Osteocyte (in vitro differentiated cells): ENCODE measurements at places on chromosomes 11 and 22. TPM values are rescaled to one million over a fixed set of nuclear protein-coding genes. Genes with fewer than 3 reads are reported as not detected.

GRCh38 chr11:85170184-85170583 is 457.0 kb downstream of the DLG2 start:
- DNase-seq, result no peak

GRCh38 chr22:45210577-45210976 is 30.1 kb downstream of the KIAA0930 start:
- DNase-seq, result no peak

DNA sequence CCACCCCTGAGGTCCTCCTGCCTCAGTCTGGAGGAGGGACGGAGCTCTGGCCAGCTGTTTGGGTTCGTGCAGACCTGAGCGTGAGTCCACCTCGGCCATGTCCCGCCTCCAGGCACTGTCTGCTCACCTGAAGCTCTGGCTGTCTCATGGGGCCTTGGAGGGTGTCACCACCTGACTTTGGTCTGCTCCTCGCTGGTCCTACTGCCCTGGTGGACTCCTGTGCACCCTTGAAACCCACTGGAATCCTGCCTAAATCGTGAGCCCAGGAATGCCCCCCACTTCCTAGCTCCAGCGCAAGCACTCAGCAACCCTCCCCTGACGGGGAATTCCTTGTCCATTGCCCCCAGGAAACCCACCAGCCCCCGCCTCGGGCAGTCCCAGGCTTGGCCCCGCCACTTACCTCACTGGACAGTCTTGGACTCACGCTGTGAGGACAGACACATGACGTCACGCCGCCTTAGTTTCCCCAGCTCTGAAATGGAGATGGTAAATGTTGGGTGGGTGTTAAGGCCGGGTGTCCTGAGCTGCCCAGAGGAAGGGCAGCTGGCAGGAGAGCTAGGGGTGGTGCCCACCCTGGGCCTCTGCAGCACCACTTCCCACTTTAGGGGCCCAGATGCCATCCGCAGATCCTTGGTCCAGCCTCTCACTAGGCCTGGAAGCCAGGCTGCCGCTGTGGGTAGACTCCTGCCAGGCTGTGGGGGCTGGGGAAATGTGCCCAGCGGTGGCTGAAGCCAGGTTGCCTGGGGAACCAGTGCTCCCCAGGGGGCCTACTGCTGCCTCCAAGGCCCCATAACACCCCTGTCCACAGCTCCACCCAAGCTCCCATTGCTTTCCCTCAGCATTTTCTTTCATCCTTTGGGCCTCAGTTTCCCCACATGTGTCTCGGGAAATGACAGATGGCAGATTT is 18.2 kb upstream of the TBX1 start:
- DNase-seq, result no peak

DNA sequence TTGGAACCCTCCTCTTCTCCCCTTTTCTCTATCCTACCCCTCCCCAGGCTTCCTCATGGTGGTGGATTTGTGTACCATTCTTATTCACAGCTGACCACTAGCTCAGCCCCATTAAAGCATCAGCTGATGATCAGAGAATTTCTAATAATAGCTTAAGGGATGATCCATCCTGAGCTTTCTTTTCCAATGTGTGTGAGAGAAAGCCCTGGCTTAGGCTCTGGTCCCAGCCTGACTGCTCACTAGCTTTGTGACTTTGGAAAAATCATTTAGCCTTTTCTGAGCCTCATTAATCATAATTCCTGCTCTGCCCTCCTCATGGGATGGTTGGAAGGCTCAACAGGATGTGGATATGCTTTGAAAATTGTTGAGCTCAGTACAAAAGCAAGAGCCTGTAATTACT is 26.3 kb upstream of the CCDC90B start:
- DNase-seq, result no peak

The GP1BB gene
- total RNA-seq, result 28.6 and 34.1 TPM in 2 replicates

The FOLR2 gene
- total RNA-seq, result not detected in 2 replicates

The CDC45 gene
- 3.0 and 3.7 TPM in 2 replicates for total RNA-seq

- no peak for DNase-seq
These were observed 3.9 kb downstream of the CREB3L1 start for GRCh38 chr11:46281371-46281831.

- no peak for DNase-seq
These were observed at the start of gene IL18 for GRCh38 chr11:112163875-112164685. IL18 (minus strand) TSS chr11:112164094; CDS start chr11:112155053, 9,041 bp downstream.

The CLMP gene
- 22.7 and 24.8 TPM in 2 replicates for total RNA-seq

The COA4 gene
- 54.2 and 55.8 TPM in 2 replicates for total RNA-seq

GRCh38 chr22:39308614-39309363 is 10.6 kb downstream of the RPL3 start:
- peak; percentile 95 for DNase-seq

The ZNF280A gene
- total RNA-seq, result not detected in 2 replicates

DNA sequence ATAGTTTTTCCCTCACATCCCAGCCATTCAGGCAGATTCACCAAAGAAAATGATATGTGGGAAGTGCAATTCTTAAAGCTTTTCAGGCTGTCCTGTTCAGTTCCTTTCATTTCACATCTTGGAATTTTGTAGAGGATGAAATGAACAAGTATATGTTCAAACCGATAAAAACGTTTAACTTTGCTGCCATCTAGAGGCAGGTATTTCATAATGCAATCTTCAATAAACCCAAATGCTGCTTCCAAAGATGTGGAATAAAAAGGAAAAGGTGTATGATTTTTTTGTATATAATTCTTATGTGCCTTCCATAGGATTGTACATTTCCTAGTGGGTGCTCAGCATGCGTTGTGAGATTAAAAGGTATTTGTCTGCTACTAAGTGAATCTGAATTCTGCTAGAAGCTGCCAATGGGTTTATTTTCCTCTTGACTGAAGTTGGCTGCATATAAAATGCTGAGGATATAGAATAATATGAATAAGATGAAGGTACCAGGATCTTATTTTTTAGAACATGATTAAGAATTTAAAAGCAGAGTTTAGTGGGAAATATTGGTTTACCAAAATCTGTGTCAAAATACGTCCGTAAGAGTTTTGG is 199.3 kb downstream of the PGR start:
- no peak for DNase-seq

DNA sequence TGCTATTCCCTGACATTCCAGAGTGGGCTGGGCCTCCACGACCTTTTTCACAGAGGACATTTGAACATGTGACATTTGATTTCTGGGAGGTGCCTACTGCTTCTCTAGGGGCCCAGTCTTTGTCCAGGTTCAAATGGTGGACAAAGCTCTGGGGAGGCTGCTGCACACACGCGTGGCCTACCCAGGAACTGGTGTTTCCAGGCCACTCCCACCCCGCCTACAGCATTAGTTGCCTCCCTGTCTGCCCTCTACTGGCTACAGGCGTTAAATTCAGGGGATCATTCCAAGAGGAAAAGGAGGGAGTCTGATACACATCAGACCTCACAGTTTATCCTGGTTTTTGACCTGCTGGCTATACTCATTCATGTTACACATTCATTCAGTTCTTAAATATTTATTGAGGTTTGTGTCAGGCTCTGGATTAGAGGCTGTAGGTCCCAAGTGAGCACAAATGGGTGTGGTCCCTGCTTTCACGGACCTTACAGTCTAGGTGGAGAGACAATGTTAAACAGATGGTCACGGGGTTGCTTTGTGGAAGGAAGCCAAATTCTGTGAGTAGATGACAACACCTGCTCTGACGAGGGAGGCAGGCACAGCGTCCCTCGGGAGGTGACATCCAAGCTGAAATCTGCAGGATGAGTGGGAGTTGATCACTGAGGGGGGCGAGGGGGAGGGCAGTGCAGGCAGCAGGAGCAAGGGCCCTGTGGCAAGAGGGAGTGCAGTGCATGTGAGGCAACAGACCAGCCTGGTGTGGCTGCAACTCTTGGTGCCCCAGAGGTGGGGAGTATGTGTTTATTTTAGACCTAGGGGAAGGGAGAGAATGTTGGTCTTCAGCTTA is 11.8 kb downstream of the TUB start:
- no peak for DNase-seq

The GAB4 gene
- total RNA-seq, result not detected in 2 replicates

- DNase-seq, result no peak
These were observed 71.1 kb downstream of the LARGE2 start for GRCh38 chr11:45993531-45994001.

DNA sequence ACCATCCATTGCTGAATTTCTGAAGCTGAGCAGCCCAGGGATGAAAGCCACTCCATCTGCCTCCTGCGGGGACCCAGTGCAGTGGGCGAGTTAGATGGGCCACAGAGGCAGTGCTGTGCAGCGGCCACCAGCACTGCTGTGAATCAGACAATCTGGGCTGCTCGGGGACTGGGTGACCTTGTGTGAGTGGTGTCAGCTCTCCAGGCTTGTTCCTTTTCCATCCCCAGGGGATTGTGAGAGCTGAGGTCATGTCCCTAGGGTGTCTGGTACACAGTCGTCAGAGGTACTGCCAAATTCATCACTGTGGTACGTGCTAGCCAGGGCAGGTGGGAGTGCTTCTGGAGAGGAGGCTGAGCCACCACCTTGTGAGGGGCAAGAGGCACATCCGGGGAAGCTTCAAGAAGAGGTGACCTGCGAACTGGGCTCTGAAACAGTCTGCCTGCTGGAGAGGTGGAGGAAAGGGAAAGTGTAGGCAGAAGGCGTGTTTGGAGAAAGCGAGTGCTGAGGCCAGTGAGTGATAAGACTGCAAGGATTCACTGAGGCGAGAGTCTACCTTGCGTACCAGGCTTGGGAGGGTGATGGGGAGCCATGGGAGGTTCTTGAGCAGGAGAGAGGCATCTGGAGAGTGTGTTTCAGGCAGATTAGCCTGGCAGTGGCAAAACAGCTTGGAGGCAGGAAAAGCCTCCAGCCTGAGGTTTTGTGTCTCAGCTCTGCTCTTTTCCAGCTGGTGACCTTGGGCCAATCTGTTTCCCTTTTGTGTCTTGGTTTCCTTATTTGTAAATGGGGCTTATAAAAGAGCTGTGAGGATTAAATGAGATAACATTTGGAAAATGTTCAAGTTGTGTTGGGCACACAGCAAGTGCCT is 22.7 kb downstream of the CACNA1I start:
- no peak for DNase-seq
